ENCODE measurements at places on chromosomes 3 and 15.

- no peak for DNase-seq
These were observed 22.7 kb upstream of the KLHL6 start for GRCh38 chr3:183578179-183578578.

DNA sequence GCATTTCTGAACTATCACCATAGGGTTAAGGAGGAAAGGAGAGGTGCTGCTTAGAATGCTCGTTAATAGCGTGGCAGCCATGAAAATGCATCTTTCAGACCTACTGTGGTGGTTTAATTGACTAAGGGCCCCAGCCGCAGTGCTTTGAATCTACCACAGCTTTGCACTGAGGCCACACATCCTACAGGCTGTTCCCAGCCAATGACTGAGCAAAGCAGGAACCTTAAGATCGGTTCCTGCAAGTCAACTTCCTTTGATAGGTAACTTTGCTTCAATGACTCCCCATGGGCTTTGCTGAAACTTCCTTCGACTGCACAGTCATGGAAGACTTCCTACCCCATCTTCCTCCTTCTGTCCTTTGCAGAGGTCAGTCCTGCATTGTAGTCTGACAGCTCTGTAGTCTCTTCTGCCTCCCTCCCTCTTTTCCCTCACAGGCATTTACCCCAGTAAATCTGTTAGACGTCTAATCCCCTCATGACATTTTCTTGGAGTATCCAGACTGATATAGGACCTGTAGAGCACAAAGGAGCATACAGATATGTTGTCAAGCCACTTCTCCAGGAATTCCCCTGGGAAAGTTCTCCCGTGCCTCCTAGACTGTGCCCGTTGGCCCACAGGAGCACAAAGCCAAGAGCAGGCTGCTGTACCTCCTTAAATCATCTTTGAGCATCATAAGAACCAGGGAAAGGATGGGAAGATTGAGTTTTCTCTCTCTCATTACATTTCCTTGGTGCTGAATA lies 2.6 kb upstream of the BCL2A1 start:
- no peak for DNase-seq

- no peak for DNase-seq
These were observed 93.8 kb downstream of the XRN1 start for GRCh38 chr3:142354076-142354475.

GRCh38 chr15:77464129-77464865 lies 43.6 kb downstream of the HMG20A start:
- no peak for DNase-seq

DNA sequence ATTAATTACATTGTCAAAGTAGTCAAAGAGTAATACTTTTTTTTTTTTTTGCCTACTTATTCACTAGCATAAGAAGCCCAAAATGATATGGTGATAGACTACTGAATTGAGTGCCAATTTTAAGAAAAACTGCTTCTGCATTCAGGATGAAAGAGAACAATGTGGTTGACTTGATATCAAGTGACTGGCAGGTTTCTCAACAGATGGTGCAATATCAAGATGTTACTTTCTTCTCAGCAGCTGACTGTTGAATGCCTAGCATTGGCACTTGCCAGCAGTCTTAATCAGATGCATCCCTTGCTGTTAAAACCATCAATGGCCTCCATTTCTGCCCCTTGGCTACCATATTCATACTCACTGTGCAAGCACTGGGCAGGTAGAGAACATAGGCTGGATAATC lies 863.2 kb downstream of the GBE1 start:
- no peak for DNase-seq

DNA sequence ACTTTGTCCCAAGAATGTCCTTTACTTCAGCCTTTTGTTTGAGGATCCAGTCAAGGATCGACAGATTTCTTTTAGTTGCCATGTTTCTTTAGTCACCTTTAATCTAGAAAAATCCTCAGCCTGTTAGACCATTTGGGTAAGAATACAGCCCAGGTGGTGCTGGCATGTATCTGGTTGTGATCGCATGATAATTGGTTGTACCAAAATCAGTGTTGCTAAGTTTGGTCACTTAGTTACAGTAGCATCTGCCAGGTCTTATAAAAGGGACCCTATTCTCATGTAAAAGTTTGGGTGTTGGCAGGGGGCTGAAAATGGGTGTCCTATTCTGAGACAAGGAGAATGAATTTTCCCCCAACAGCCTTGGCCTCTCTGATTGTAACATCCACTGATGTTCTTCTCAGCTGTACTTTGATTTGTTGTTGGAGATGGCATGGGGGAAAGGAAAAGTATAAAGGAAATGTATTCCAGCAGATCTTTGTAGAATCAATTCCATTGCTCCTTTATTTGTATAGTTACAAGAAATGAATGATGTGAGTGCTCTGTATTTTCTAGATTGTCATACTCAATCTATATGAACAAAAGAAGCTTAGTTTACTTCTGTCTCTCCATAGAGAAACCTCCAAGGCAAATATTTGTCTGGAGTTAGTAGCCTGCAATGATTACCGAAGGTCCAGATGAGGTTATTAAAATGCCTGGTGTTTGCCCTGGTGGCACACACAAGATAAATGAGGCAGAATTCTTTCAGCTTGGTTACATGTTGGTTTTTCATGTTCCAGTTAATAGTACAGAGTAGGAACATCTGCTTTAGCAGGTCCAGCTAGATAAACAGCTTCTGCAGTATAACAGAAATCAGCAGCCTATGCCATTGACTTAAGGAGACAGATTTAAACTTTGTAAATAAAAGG lies 65.7 kb downstream of the CMTM8 start:
- DNase-seq: no peak

DNA sequence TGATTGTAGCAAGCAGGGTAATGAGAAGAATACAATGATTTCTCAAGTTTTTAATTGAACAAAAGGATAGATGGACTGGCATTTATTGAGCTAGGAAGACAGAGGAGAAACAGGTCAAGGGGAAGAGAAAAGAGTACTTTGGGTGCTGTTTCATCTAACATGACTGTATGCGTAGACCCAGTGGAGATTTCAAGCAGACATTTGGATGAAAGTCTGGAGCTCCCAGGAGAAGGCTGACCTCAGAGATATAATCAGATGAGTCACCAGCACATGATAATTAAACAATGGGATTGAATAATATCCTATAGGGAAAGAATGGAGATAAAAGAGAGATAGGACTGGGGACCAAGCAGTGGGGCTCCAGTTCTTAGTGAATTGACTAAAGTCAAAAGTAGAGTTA lies 194.9 kb downstream of the ARRDC4 start:
- DNase-seq: no peak

DNA sequence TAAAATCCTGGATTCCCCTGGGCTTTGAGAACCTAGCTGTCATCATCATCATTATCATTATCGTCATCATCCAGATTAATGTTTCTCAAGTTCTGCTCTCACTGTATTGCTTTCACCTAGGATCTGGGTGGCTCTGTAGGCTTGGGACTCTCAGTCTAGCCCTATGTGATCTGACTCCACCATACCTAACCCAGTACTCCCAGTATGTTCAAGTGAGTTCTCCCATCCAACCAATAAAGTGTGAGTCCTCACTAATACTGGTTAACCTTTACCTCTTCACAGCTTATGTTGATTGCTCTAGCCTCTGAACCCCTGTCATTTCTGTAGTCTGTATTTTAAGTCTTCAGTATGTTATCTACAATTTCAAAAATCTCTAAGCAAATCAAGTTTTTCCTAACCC lies 102.3 kb downstream of the NECTIN3 start:
- no peak for DNase-seq

DNA sequence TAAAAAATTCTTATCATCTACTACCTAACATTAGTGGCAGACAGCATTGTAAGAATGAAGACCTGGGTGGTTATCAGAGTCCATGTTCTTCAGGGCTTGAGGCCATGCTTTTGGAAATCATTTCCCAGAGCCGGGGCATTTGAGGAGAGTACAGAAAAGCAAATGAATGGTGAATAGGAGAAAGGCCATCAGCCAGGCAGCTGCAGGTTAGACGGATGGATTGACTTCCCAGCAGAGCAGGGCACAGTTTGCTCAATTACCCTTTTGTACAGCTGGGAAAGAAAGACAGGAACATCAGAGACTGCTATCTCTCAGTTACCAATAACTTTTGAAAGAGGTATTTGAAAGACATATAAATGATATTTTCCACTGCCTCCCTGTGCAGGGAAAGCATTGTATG lies 135.6 kb downstream of the ALCAM start:
- DNase-seq: no peak

DNA sequence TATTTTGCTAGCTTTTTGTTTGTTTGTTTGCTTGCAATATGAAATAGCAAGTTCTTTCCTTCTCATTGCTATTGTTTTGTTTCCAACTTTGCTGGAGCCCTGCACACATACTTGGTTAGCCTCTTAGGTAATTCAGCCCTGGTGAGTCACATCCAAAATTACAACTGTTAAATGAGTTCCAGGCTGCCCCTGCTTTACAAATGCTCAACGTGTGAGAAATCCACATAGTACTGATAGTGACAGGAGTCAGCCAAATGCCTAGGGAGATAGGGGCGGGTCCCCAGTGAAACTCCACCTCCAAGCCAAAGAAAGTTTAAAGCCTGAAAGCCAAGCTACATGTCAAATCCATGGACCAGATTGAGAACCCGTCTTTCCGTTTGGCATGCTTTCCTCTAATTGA lies 81.3 kb upstream of the RNF7 start:
- no peak for DNase-seq

DNA sequence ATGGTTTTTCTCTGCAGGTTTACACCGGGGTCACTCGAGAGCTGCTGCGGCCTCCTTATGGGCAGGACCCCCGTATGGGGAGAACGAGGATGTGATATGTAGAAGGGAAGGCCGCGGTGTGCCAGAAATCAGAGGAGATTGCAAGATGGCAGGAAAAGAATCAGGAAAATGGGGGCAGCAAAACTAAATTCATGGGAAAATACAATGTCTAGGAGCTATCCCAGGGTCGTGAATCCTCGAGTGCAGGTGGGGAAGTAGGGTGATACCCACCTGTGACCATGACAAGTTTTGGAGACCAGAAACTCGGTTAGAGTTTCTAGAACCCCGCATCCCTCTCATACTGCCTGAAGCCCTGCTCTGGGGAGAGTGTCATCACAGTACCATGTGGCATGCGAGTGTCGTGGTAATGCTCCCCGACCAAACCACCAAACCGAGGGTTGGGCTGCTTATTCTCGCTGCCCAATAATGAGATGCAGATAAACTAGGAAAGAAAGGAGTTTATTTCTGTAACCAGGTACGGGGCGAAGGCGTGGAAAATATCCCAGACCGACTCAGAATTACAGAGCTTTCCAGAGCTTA lies 781 bp downstream of the TRNT1 start:
- peak; percentile 10 for DNase-seq

- DNase-seq: no peak
These were observed 112.7 kb upstream of the SLC4A7 start for GRCh38 chr3:27596921-27597320.

- DNase-seq: no peak
These were observed 259.2 kb downstream of the CPNE4 start for GRCh38 chr3:131775650-131776049.

DNA sequence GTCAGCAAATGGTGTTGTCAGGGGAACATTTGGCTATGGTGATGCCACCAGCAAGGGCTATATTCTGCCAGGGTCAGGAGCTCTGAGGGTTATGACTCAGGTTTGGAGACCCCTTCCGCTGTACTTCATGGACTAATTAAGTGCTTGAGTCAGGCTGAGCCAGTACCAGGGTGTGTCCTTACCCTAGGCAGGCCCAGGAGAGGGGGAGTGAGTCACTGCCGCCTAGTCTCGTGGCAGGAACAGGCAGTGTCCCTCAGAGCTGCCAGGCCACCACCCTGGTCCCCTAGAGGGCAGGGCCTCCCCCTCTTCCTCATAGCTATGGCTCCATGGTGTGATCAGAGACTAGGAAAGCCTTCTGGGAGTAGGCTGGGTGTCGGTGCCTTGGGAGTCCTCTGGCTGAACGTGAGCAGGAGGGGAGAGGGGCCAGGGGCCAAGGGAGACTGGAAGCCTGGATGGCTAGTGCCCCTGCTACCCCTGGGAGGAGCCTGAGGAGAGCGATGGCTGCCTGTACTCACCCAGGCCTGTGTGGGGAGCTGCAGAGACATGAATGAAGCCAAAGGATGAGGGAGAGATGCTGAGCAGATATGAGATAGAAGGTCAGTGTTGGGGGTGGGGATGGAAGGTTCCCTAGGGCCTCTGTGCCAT lies 10.6 kb downstream of the MAPKAPK3 start:
- DNase-seq: no peak

- DNase-seq: no peak
These were observed 118.3 kb downstream of the TIGIT start for GRCh38 chr3:114411811-114412803.

- DNase-seq: no peak
These were observed 8.6 kb upstream of the ADAM10 start for GRCh38 chr15:58758141-58758540.

GRCh38 chr3:138066383-138066782 lies 49.0 kb downstream of the DZIP1L start:
- DNase-seq: no peak

GRCh38 chr15:81113204-81113657 lies 20.8 kb upstream of the CFAP161 start:
- DNase-seq: no peak

GRCh38 chr3:149448331-149448831 lies 26.1 kb upstream of the TM4SF4 start:
- no peak for DNase-seq

GRCh38 chr3:30085486-30085885 lies 520.9 kb upstream of the TGFBR2 start:
- no peak for DNase-seq

- DNase-seq: no peak
These were observed 781.1 kb downstream of the TUSC7 start for GRCh38 chr3:117490716-117491115.

DNA sequence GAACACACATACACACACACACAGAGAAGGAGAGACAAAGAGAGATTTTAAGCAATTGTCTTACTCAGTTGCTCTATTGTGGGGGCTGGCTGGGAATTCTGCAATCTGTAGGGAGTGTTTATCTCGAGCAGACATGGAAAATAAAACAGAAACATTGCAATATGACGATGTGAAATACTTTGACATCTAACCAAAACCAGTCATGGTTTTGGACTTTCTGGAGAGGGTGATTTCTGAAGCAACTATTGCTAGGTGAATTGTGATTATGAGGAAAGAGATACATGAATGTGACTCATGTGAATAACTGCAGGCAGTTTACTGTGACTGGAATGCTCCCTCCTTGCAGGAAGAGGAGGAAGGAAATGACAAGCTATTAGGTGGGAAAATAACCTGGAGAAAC lies 12.3 kb upstream of the PHLDB2 start:
- no peak for DNase-seq

GRCh38 chr15:63134245-63134985 lies 12.8 kb downstream of the LACTB start:
- DNase-seq: no peak

DNA sequence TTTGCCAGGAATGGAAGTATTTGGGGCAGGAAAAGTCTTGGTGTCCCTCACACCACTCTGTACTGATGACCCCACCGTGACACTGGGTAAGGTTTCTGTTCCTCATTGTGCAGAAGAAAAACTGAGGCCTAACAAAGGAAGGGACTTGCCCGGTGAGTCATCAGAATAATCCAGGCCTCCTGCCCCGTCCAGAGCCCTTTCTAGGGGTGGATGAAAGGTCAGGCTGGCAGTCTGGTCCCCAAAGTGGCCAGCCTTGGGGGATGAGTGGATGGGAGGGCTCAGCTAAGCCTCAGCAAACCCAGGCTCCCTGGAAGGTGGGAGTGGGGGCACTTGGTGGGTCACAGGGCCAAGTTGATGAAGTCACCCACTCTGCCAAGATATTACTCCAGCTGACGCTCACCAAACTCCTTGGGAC lies 2.3 kb upstream of the DNAH1 start:
- DNase-seq: no peak

GRCh38 chr15:89781891-89782618 lies 5.9 kb downstream of the MESP2 start:
- DNase-seq: no peak

GRCh38 chr15:38424101-38424552 lies 29.8 kb upstream of the FAM98B start:
- no peak for DNase-seq
